Neural progenitor cell (in vitro differentiated cells): ENCODE measurements at places on chromosomes 16 and 17.

GRCh38 chr17:28733346-28733745 lies 4.8 kb downstream of the NEK8 start:
- DNase-seq = no peak

DNA sequence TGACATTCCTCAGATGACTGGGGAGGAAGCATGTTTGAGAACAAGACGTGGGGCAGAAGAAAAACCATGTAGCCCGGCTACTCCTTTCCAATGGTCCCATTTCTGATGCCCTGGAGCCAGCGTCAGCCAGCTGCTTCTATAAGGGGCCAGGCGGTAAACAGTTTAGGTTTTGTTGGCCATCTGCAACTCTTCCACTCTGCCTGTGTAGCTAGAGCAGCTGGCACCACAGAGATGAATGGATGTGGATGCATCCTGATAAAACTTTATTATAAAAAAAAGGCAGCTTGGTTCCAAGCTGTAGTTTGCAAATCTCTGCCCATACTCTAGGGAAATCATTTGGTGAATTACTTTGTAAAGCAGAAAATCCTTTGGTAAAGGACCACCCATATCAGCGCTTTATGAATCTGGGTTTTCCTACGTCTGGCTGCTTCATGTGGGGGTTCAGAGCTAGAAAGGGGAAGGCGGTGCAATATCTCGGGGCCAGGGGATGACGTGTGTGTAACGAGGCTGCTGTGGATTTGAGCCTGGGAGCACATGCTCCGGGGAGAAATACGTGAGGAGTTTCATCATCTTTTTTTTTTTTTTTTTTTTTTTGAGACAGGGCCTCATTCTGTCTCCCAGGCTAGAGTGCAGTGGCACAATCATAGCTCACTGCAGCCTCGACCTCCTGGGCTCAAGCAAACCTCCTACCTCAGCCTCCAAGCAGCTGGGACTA lies 3.4 kb upstream of the SRL start:
- DNase-seq = no peak

DNA sequence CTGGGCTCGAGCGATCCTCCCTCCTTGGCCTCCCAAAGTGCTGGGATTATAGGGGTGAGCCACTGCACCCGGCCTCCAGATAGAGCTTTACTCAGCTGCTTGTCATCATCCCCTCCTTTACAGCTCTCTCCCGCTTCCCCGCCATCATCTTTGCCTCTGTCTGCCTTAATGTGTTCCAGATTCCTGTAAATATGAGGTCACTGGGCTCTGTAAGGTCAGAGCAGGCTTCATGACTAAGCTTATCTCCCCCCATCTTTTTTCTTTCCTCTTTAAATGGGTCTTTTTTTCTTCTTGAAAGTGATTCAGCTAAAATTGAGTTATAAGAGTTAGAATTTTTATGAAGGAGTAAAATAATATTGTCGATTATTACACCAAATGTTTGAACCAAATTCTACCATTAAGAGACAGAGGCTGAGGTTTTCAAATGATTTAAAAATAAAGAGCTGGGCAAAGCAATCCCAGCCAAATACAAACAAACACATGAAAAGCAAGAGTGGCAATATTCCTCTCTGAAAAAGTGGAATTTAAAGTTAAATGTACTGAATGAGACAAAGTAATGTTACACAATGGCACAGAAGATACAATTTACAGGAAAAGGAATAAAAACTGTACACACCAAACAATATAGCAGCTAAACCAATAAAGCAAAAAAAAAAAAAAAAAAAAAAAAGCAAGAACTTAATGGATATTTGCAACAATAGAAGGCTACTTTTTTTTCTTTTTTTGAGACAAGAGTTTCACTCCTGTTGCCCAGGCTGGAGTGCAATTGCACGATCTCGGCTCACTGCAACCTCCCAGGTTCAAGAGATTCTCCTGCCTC lies 62.1 kb downstream of the CRISPLD2 start:
- no peak for DNase-seq

- peak; percentile 78 for DNase-seq
Measured at GRCh38 chr16:84618581-84619460, 943 bp upstream of the COTL1 start.

DNA sequence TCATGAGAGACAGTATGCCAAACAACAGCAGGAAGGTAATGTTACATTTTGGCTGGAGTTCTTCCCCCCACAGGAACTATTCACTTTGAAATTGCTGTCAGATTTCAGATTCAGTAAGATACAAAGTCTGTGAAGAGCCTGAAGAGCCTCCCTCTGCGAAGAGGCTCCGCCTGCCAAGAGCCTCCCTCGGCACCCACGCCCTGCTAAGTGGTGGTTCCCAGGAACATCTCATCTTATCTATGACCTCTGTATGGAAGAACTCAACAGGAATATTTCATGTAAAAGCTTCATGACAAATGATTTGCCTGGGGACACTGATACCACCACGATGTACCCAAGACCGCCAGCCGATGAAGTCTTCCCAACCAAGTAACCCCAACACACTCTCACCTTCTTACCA lies 3.2 kb downstream of the ZC3H7A start:
- DNase-seq = no peak

GRCh38 chr16:75345711-75346110 lies 87.6 kb downstream of the CFDP1 start:
- DNase-seq = no peak

- no peak for DNase-seq
Measured at GRCh38 chr16:27381236-27381635, 20.7 kb upstream of the IL21R start.

GRCh38 chr17:75950855-75951554 lies 10.2 kb upstream of the FBF1 start:
- DNase-seq = no peak

DNA sequence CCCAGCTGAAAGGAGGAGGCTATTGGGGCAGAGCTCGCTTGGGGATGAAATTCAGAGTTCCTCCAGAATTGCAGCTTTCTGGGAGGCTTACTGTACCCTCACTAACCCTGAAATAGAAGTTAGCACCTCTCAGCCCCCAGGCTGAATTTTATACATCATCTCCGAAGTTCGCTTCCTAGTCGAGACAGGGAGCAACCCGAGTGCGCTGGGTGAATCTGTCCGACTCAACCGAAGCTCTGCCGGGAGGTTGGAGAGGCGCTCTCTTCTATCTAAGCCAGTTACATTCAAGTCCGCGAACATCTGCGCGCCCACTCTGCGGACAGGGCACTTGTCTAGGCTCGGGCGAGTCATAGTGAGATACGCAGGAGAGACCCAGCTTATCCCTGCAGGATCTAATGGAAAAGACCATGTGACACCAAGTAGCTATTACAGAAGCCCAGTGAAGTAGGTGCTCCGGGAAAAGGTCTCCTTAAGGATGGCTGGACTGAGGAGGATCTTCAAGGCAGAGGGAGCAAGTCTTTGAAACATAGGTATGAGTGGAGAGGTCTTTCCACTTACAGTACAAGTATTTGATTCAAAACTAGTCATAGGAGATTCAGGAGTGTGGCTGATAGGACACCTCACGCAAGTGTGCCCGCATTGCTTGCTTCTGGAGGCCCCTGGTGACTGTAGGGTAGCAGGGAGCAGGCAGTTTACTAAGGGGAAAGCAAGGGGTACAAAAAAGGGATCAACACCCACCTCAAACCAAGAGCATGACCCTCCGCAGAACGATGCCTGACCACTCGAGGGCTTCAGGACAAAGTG lies 646 bp upstream of the HES7 start:
- peak; percentile 46 for DNase-seq

GRCh38 chr17:10196941-10197340 lies 1.5 kb downstream of the GAS7 start:
- DNase-seq = no peak

- DNase-seq = no peak
Measured at GRCh38 chr16:56871172-56871593, 6.2 kb downstream of the SLC12A3 start.

DNA sequence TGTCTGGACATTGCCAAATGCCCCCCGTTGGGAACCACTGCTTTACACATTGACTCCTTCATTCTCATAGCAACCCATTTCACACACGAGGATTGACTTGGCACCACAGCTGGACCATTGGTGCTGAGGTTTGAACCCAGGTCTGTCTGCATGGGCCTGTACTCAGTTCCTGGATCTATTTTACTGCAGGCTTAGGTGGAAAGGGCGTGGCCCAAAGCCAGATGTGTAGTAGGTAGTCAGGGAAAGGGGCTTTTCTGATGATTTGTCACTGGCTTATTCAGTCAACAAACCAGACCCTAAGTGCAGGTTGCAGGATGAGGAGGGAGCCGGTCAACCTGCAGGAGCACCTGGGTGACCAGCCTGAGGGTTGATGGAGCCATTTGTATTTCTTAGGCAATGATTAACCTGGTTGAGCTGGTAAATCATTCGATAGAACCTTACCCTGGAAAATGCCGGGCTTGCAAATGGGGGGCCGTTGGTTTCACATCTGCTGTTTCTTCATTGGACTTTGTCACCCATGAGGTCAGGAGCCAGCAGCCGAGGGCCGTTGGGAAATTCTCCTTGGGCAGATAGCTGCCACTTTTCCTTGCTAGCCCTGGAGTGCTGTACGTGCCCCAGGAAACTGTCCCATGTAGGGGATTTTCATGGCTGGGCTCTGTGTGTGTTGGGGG lies 104.4 kb downstream of the CMIP start:
- no peak for DNase-seq

DNA sequence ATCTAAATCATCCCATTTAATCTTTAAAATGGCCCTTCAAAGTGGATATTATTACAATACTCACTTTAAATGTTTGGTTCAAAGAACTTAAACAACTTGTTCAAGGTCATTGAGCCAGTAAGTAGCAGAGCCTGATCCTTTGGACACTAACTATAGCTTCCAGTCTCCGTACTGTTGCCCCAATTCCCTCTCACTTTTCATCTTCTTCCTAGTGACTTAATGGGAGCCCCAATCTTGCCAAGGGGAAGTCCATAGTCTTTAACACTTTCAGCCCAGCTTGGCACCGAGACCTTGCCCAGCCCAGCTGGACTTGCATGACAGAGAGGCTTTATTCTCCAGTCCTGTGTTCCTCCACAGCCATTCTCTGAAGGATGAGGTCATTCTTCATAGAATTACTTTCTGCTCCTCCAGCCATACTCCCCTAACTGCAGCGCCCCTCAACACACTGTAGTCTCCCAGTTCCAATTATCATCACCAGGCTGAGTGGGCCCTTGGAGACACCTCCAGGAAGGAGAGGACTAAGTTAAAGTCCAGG lies 49.2 kb upstream of the NLK start:
- DNase-seq = no peak

DNA sequence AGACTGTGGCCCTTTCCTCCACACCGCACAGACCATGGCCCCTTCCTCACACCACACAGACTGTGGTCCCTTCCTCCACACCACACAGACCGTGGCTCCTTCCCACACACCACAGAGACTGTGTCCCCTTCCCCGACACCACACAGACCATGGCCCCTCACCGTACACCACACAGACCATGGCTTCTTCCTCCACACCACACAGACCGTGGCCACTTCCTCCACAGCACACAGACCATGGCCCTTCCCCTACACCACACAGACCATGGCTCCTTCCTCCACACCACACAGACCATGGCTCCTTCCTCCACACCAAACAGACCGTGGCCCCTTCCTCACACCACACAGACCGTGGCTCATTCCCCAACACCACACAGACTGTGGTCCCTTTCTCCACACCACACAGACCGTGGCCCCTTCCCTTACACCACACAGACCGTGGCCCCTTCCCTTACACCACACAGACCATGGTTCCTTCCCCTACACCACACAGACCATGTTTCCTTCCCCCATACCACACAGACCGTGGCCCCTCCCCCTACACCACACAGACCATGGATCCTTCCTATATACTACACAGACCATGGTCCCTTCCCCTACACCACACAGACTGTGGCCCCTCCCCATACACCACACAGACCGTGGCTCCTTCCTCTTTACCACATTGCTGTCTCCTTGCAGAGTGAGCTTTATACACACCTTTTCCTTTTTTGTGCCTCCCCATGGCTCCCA lies 297.5 kb upstream of the FOXF1 start:
- DNase-seq = no peak
